Airway epithelial cell (primary cell): ENCODE measurements at places on chromosomes 11 and 22. TPM values are rescaled to one million over a fixed set of nuclear protein-coding genes. Genes with fewer than 3 reads are reported as not detected.

The APOBEC3B gene
- total RNA-seq = 0.70 and 1.3 TPM in 2 replicates

The TCN1 gene
- total RNA-seq = 18.8 and 20.5 TPM in 2 replicates

The SSTR3 gene
- not detected in 2 replicates for total RNA-seq

The SERPINH1 gene
- 340 and 400 TPM in 2 replicates for total RNA-seq

The UPK3A gene
- not detected in 2 replicates for total RNA-seq

The THY1 gene
- total RNA-seq = 9.2 and 11.4 TPM in 2 replicates

The DSCAML1 gene
- 0.05 TPM in 1 of 2 replicates, not detected in the other for total RNA-seq

The MMP27 gene
- total RNA-seq = not detected in 2 replicates

The KRTAP5-10 gene
- total RNA-seq = not detected in 2 replicates

The HTR3A gene
- not detected in 2 replicates for total RNA-seq

The PIK3C2A gene
- 28.6 and 36.8 TPM in 2 replicates for total RNA-seq

The CDC45 gene
- total RNA-seq = 20.4 and 28.6 TPM in 2 replicates

The TMPRSS13 gene
- 22.9 and 32.7 TPM in 2 replicates for total RNA-seq

The FREY1 gene
- 0.21 and 0.23 TPM in 2 replicates for total RNA-seq

The OR52I1 gene
- total RNA-seq = not detected in 2 replicates

The KCNA4 gene
- not detected in 2 replicates for total RNA-seq

The PATE2 gene
- total RNA-seq = not detected in 2 replicates
